Activated naive CD8-positive, alpha-beta T cell treated with anti-CD3 and anti-CD28 coated beads, Interleukin-2, amount 10 ng/mL, durations not matched to agents 7 days and 5 days (primary cell): ENCODE measurements at places on chromosomes 7 and 10. TPM values are rescaled to one million over a fixed set of nuclear protein-coding genes. Genes with fewer than 3 reads are reported as not detected.

DNA sequence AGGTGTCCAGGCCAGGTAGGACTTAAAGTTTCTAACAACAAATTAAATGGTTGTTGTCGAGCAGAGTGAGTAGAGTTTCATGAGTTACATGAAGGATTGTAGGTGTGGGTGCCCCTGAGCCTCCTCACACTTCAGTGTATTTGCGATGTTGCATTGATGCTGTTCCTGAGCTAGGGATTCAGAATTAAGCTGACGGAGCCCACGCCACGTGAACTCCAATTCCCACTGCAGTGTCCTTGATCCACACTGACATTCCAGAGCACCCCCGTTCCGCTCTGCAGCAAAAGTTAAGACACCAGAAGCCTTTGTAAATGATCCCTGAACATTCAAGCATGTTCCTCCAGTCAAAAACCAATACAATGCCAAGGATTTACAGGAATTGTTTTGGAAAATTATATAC lies 78.8 kb upstream of the SEC61G start:
- no peaks in the 10 kb centered on the region for H3K36me3 ChIP-seq
- H3K4me1 ChIP-seq, result no peaks in the 10 kb centered on the region
- no peak overlapping the region for H3K4me3 ChIP-seq
- no peak for DNase-seq
- H3K27ac ChIP-seq, result no peak overlapping the region
- peaks cover 3% of the 10 kb centered on the region for H3K27me3 ChIP-seq

The ANKRD30A gene
- total RNA-seq, result not detected

DNA sequence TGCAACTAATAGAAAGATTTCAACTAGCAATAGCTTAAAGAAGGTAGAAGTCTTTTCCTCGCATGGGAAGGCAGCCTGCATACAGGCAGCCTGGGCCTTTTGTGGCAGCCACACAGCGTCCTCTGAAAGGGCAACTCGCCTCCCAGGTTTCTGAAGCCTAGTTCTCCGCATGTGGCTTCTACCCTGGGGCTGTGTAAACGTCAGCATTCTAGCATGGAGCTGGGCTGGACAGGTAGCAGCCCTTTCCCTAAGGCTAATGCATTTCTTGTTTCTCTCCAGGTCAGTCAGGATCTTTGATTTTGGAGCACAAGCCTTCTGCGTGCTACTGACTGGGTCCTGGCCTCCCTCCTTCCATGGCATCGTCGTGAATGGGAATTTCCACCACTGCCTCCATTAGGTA lies 23.8 kb upstream of the SEC61G start:
- no peak for DNase-seq
- no peak overlapping the region for H3K4me3 ChIP-seq
- peaks cover 9% of the 10 kb centered on the region for H3K27me3 ChIP-seq
- H3K36me3 ChIP-seq, result no peaks in the 10 kb centered on the region
- no peak overlapping the region for H3K27ac ChIP-seq
- H3K4me1 ChIP-seq, result no peaks in the 10 kb centered on the region

The ZNF777 gene
- total RNA-seq, result 14.1 TPM

GRCh38 chr10:71643904-71644303 lies 75.7 kb downstream of the C10orf105 start:
- no peak overlapping the region for H3K27ac ChIP-seq
- no peak for DNase-seq
- no peaks in the 10 kb centered on the region for H3K36me3 ChIP-seq
- no peaks in the 10 kb centered on the region for H3K4me1 ChIP-seq
- H3K27me3 ChIP-seq, result no peaks in the 10 kb centered on the region
- H3K4me3 ChIP-seq, result no peak overlapping the region

- H3K4me1 ChIP-seq, result no peaks in the 10 kb centered on the region
- no peak for DNase-seq
- H3K27me3 ChIP-seq, result no peaks in the 10 kb centered on the region
- no peak overlapping the region for H3K4me3 ChIP-seq
- no peak overlapping the region for H3K27ac ChIP-seq
Measured at GRCh38 chr7:45659496-45660139, 85.5 kb downstream of the ADCY1 start.

DNA sequence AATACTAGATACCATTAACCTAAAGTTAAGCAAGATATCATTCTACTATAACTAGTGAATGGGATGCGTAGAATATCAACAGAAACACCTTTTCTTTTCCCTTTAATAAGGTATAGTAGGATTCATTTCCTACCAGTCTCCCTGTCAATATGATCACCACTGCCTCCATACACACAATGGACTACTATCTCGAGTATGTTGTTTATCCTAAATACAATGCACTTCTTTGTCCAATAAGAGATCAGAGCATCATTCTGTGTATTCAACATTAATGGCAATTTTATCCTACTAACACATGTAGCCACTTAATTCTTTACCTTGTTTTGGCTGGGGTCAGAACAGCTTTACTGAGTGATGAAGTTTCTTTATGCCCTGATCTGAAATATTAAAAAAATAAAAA lies 276.3 kb downstream of the TFEC start:
- H3K36me3 ChIP-seq, result no peaks in the 10 kb centered on the region
- no peak overlapping the region for H3K4me3 ChIP-seq
- no peaks in the 10 kb centered on the region for H3K4me1 ChIP-seq
- no peak for DNase-seq

- no peaks in the 10 kb centered on the region for H3K27me3 ChIP-seq
- no peak overlapping the region for H3K27ac ChIP-seq
- no peaks in the 10 kb centered on the region for H3K36me3 ChIP-seq
- no peaks in the 10 kb centered on the region for H3K4me1 ChIP-seq
- no peak overlapping the region for H3K4me3 ChIP-seq
Measured at GRCh38 chr7:30852308-30852684, 59.4 kb upstream of the AQP1 start.

- H3K27ac ChIP-seq, result no peak overlapping the region
- H3K4me3 ChIP-seq, result no peak overlapping the region
- H3K4me1 ChIP-seq, result peaks cover 17% of the 10 kb centered on the region
- DNase-seq, result no peak
Measured at GRCh38 chr10:68566351-68566750, 6.2 kb downstream of the TET1 start.

The SORCS1 gene
- total RNA-seq, result not detected

GRCh38 chr7:121083138-121083789 lies 94.8 kb downstream of the CPED1 start:
- H3K4me1 ChIP-seq, result no peaks in the 10 kb centered on the region
- H3K4me3 ChIP-seq, result no peak overlapping the region
- peaks cover 16% of the 10 kb centered on the region for H3K27me3 ChIP-seq
- H3K36me3 ChIP-seq, result no peaks in the 10 kb centered on the region
- no peak overlapping the region for H3K27ac ChIP-seq
